HTR-8/SVneo (cell line): ENCODE measurements at places on chromosomes 16 and 17.

DNA sequence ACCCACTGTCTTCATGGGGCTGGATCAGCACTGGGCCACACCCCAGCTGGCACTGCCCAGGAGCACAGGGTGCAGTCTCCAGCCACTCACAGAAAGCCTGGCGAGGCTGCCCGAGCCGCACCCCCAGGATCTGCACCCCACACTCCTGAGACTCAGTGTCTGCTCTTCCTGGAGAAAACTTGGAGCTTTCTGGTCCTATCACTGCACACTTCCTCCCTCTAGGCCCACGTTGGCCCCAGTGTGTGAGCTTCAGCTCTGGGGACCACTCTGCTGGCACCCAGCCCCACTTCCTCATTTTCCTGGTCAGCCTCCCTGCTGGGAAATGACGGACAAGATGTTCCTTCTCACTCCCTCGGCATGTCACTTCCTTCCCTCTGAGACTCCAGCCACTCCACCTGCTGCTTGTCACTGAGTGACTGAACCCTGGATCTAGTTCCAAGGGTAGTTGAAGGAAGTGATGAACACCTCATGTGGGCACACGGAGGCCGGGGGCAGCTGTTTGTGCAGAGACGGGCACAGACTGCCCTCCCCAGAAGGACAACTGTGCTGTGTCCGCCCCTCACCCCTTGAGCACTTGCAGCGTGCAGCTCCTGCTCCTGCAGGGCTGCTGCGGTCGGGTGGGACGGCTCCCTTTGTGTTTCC lies 29.0 kb downstream of the ZC3H18 start:
- DNase-seq = no peak

DNA sequence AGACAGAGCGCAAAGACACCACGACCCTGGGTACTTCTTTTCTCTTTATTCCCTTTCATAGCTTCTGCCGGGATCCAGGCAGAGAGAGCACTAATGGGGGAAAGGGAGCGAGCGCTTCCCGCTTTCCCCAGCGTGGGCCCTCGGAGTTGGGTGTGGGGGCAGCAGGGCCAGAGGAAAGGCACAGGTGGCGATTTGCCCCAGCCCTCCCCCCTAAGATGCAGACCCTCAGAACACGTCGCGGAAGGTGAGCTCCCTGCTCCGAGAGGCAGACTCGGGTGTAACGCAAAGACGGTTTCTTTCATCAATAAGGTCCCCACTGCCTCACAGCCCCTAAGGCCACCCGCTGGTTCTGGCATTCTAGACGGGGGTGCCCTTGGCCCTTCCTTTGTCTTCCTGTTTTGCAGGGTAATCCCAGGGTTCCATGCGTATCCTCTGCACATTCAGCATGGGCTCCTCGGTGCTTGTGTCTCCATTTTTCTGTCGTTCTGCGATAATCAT lies 570 bp upstream of the NME3 start:
- DNase-seq = no peak

GRCh38 chr17:79616801-79617200 lies 6.0 kb upstream of the RBFOX3 start:
- DNase-seq = no peak

DNA sequence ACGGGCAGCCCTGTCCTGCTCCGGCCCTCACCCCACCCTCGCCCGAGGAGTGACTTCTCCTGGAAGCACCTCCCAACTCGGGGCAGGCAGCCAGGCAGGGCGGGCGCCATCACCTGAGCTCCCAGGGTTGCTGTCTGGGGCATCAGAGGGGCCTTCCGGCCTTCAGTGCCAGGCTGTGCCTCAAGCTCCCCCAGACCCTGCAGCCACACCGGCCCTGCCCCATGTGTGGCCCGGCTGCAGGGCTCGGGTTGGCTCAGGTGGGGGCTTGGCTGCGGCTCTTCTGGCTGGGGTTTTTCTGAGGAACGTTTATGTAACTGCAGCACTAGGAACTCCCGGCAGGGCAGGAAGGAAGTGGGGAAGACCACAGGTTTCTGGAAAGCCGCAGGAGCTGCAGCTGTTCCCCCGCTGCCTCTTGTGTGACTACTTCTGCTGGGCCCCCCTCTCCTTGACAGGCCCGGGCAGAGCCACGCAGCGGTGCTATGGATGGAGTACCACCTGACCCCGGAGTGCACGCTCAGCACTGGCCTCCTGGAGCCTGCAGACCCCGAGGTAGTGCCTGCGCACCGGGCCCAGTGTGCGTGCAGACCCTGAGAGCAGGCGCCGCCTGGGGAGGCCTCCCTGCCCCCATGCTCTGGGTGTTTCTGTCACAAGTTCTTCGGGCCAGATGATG lies 45.6 kb downstream of the PRMT7 start:
- DNase-seq = no peak

- DNase-seq = no peak
Observed at GRCh38 chr16:14219983-14220382, 148.9 kb downstream of the MRTFB start.

DNA sequence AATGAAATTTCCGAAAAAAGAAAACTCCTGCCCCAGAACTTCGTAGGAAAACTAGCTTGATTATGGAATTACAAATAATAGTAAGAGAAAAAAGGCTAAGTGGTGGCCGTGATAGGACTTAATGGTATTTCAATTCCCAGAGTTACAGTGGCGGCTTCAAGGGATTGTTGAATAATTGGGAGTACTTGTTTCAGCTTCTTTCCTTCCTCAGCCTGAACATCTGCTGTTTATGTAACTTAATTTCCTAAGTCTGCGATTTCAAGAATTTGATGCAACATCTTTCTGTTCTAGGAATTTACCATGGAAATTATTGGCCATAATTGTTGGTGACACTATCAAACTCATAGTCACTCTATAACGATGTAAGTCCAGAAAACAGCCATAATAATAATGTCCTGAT lies 684 bp upstream of the APPBP2 start:
- DNase-seq = no peak

DNA sequence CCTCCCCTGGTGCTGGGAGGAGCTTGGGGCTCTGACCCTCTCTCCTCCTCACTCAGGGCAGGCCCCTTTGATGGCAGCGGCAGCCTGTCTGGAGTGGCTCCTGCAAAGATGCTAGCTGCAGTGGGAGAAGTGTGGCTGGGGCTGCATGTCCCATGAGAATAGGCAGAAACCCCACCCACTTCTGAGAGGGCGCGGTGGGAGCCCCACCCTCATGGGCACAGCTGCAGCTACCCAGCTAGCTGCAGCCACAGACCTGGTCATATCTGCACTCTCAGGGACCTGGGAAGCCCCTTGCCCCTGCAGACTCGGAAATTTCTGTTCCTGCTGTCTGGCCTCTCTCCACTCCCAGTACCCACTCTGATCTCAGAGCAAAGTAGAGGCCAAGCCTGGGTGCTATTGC lies 72.2 kb upstream of the BRD7 start:
- DNase-seq = no peak

GRCh38 chr16:31141489-31142108 lies 6.1 kb upstream of the PRSS8 start:
- no peak for DNase-seq

DNA sequence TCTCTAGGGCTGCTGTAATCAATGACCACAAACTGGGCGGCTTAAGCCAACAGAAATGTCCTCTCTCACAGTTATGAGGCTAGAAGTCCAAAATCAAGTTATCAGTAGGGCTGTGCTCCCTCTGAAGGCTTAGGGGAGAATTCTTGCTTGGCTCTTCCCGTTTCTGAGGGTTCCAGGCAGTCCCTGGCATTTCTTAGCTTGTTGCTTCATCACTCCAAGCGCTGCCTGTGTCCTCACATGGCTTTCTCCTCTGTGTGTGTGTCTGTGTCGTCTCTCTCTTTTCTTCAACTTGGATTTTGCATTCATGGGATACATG lies 13.7 kb upstream of the CDC42EP4 start:
- no peak for DNase-seq

- DNase-seq = no peak
Observed at GRCh38 chr17:30975042-30975820, 4.4 kb downstream of the RNF135 start.

DNA sequence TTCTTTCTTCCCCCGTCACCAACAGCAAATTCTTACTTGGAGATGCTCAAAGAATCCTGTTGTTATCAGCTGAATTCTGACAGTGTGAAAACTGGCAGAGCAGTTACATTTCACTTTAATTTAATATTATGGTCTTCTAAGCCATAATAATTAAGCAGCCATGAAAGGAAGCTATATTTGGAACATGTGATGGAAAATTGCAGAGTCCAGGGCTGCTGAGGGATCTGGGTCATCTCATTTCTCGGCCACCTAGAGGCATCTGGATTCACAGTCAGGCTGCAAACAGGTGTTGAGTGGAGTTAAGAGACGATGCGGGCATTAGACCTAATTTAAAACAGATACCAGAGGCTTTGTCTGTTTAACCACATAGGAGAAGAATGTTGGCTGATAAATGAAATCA lies 38.4 kb downstream of the CHD9NB start:
- no peak for DNase-seq

DNA sequence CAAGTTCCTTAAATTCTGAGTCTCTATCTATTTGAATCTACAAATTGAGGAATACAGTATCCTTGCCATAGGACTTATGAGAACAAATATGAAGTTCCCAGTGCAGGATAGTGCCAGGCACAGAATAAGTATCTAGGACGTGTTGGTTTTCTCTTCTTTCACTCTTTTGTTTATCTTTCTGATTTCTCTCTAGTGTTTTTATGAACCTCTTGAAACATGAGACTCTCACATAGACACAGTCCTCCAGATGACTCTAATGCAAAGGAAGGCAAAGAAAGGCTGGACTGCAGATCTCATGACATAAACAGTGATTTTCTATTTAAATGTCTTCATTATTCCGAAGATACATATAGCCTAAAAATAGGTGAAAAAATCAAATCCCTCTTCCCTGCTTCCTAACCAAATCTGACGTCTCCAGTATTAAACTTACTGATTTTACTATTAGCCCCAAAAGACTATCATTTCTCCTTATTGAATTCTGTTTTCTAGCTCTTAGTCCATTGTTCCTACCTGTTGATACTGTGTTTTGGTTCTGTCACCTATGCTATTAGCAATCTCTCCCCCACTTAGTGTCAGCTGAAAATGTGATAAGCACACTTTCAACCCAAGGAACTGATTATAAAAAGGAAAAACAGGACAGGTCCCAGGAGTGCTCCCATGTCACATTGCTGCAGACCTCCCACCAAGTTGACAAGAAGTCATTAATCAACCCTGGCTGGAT lies 24.9 kb upstream of the ADAMTS18 start:
- DNase-seq = no peak

DNA sequence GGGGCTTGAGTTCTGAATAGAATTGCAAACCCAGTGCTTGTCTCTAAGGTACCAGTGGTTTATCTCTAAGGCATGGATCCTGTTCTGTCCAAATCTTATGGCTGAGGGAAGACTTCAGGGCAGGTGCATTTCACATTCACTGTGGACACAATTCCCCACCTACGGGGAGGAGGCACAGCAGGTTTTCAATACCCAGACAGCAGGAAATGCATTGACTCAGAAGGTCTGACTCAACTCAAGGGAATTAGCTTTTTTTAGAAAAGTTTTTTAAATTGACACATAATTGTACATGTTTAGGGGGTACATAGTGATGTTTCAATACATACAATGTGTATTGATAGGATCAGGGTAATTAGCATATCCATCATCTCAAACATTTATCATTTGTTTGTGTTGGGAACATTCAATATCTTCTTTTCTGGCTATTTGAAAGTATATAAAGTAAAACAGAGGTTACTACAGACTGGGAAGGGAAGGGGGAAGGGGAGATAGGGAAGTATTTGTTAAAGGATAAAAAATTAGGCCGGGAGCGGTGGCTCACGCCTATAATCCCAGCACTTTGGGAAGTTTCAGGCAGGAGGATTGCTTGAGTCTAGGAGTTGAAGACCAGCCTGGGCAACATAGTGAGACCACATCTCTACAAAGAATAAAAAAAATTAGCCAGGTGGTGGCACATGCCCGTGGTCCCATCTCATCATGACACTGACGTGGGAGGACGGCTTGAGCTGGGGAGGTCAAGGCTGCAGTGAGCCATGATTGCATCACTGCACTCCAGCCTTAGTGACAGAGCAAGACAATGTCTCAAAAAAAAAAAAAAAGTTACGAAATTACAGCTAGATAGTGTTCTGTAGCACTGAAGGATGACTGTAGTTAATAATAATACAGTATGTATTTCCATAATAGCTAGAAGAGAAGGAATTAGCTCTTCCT lies 54.9 kb downstream of the RGS9 start:
- peak; percentile 82 for DNase-seq

DNA sequence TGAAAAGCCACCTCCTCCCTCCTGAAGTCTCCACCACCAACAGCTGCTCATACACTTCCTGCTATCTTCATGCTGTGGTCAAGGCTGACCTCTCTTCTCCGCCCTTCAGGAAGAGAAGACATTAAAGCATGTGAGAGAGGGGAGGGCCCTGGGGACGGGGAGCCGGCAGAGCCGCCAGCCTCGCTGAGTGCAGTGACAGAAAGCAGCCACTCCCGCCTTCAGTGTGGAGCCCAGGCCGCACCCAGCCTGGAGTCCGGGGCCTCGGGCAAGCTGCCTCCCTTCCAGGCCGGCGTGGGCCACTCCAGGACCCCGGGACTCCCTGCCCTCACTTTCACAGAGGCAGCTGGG lies 94.7 kb upstream of the TNRC6C start:
- DNase-seq = no peak

GRCh38 chr17:74528491-74529199 lies 2.6 kb downstream of the CD300LB start:
- no peak for DNase-seq

- no peak for DNase-seq
Observed at GRCh38 chr16:2278272-2278608, 10.3 kb upstream of the RNPS1 start.

DNA sequence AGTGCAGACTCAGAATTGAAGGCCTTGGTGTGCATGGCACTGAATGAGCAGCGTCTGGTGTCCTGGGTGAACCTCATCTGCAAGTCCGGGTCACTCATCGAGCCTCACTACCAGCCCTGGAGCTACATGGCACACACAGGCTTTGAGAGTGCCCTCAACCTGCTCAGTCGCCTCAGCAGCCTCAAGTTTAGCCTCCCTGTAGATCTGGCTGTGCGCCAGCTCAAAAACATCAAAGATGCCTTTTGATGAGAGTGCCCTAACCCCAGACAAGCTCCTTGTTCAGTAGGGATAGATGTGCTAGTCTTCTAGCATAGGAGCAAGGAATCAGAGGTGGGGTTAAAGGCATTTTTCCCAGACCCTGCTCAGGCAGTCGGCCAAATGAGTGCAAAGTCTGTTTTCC lies 6.7 kb upstream of the RPL27 start:
- no peak for DNase-seq

GRCh38 chr16:67846063-67846319 lies 742 bp upstream of the NUTF2 start:
- DNase-seq = no peak

GRCh38 chr17:1137465-1137894 lies 42.3 kb downstream of the ABR start:
- no peak for DNase-seq

- DNase-seq = no peak
Observed at GRCh38 chr16:1202274-1202673, 22.8 kb downstream of the TPSG1 start.
